ENCODE measurements at places on chromosomes 16 and 17.

DNA sequence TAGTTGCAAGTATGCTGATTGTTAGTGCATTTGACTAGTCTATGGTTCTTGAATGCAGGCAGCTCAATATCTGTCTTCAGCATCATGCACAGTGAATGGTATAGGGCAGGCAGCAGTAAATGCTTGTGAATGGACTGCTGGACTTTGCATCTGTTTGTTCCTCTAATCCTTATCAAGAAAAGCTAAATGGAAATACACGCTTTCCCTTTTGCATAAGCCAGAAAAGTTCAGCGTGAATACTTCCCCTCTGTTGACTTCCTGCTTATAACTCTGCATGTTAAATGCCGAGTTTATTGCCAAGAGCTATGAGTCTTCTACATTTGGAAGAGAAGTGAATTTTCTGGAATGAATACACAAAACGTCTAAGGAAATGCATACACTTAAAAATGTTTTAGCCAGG lies 127.9 kb upstream of the CPHXL start:
- no peak for DNase-seq

GRCh38 chr17:67262435-67263117 lies 17.6 kb upstream of the HELZ start:
- DNase-seq, result no peak

GRCh38 chr16:50751528-50751927 lies 9.6 kb downstream of the CYLD start:
- no peak for DNase-seq

DNA sequence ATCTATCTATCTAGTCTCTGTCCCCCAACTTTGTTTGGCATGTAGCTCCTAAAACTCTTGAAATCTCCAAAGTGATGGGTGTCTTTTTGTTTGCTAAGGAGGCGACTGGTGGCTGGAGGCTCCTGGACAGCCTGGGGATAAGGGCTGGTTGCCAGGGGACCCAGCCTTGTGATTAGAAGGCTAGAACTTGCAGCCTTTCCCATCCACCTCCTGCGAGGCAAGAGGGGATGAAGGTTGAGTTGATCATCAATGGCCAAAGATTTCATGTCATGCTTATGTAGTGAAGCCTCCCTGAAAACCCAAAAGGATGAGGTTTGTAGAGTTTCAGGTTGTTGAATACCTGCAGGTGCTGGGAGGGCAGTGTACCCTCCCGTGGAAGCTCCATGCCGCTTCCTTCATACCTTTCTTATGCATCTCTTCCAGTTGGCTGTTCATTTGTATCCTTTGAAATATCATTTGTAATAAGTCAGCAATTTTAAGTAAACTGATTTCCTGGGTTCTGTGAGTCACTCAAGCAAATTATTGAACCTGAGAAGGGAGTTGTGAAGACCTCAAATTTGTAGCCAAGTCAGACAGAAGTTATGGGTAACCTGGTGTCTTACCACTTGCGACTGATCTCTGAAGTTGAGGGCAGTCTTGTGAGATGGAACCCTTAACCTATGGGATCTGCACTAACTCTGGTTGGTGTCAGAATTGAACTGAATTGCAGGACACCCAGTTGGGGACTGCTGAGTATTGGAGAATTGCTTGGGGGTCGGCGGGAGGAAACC lies 202.4 kb downstream of the SEC14L1 start:
- no peak for DNase-seq
